ENCODE measurements at places on chromosomes 5 and 9.
A peak's percentile ranks its signal among the peaks of the same experiment; 100 is the strongest.

DNA sequence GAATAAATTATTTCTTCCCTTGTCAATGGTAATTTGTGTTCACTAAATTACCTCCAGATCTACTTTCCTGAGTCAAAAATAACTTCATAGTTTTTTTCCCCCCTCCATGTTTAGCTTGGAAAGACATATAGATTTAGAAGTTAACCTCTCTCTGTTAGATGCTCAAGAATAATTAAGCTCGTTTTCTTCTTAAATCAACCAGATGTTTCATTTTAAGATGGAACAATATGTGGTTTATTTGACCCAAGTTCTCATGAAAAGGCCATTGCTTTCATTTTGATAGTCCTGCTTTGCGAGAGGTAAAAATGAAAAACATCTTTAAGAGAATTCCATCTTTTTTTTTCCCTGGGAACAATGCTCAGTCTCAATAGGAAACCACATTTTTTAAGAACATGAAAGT, 27.7 kb upstream of the GAS1 start:
- no peak for DNase-seq

GRCh38 chr5:150073677-150074076, 12.7 kb downstream of the CSF1R start:
- DNase-seq, result no peak

DNA sequence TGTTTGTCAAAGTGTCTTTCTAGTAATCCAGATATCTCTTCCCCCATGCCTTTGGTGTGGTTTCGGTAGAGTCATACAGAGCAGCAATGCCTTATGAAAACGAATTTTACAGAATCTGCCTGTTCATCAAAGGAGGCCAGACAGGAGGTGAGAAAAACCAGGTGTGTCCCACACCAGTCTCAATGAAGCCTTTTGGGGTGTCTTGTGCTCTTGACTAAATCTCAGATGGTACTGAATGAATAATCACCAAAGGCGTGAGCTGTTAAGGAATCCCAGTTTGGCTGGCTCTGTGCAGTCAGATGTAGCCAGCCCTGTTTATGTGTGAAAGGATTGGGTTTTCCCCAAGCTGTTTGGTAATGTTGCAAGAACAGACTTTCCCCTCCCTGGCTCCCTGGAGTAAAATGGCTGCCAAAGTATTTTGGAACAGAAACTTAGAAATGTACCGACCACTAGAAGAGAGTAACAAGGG, 70.8 kb upstream of the CDKN2B start:
- peak; percentile 30 for DNase-seq

- DNase-seq, result no peak
Observed at GRCh38 chr9:27634879-27635278, 61.6 kb upstream of the C9orf72 start.

DNA sequence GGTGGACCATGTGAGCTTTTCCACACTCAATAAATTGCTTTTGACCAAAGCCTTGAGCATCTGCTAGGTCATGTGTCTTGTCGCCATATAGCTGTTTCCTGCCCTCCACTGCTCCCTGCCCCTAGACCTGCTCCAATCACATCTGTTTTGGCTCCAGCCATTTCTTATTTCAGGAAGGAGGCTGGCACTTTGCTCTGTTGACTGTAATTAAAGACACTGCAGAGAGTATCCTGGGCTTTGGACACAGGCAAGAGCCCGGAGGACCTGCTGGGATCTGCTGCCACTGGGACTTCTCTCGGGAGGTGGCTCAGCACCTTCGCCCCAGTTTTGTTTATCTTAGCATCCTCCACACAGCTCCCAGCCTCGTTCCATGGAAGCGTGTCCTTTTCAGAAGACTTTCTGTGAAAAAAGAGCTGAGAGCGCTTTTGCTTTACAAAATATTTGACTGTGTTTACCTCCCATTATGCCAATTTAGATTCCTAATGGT, 153.2 kb downstream of the MED10 start:
- DNase-seq, result no peak

GRCh38 chr9:136860529-136860928, 5.6 kb downstream of the EDF1 start:
- DNase-seq, result no peak

GRCh38 chr9:37290940-37291485, 131.5 kb upstream of the GRHPR start:
- DNase-seq, result no peak

- DNase-seq, result no peak
Observed at GRCh38 chr9:13941714-13942113, 372.2 kb downstream of the NFIB start.

- DNase-seq, result no peak
Observed at GRCh38 chr5:61969347-61969746, 336.7 kb upstream of the KIF2A start.

GRCh38 chr9:27538647-27539046, 9.0 kb upstream of the MOB3B start:
- DNase-seq, result no peak

DNA sequence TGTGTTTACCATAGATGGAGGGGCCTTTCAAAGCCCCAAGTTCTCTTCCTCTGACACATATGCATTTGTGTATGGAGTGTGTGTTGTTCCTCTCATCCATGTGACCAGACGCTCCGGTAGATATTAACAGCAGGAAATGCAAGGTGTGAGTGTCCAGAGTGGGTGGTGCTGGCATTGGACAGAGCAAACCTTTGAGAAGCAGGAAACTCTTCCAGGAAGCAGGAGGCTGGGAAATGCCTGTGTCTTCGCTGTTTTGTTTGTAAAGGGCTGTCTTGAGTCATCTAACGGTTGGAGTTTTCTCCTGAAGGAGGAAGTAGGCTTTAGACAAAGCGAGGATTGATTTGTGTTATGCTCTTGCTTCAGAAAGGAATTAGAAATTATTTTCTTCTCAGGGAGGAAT, 370.9 kb downstream of the PLK2 start:
- no peak for DNase-seq

DNA sequence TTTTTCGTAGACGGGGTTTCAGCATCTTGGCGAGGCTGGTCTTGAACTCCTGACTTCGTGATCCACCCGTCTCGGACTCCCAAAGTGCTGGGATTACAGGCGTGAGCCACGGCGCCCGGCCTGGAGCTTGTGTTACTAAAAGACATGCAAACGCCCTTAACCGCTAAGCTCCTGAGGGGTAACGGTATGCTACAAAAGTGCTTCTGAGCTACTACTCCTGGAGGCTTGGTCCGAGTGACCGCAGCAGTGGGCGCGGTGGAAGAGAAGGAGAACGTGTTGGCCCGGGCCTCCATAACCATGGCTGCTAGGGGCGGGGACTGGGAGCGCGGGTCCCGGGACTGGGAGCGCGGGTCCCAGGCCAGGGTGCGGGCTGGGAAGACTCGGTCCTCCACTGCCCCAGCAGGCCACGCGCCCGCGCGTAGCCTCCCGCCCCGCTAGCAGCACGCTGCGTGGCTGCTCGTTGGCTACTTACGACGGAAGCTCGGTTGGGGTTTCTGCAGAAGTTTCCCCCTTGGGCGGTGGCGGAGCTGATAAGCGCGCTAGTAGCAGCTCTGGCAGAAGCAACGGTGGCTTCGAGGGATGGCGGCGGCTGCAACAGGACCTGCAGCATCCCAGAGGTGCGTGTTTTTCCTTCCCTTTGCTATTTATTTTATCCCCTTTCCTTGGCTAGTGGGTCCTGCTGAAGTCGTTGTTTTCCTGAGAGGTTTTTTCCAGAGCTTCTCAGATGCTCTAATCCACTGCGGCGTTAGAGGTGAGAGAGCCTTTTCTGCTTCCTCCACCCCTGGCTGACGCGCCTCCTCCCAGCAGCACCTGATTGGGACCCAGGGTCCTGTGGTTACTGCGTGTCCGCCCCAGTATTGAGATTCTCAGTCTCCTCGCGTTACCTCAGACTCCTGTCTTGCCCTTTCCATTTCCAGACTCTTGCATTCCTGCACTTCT, 69.2 kb upstream of the CCDC180 start:
- no peak for DNase-seq

GRCh38 chr5:16768184-16768583, 151.4 kb upstream of the RETREG1 start:
- DNase-seq, result no peak

DNA sequence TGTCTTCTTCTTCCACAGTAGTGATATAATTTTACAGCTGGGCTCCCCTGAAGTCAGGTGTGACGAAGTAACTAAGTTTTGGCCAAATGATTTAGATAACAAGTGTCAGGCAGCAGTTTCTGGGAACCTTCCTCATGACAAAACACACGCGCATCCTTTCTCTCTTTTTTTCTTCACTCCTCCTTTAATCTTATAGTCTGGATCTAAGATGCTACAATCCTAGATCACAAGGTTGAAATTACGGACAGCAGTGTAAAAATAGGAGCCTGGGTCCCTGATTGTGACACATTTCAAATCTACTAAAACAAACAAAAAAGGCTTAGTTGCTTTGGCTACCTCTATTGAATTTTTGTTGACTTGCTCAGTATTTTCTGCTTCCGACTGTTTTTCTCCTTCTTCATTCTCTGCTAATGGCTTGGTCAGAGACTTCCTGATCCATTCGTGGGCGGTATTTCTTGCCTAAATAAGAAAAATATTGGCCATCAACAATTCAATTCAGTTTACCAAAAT, 36.1 kb downstream of the FAM114A2 start:
- DNase-seq, result no peak

- no peak for DNase-seq
Observed at GRCh38 chr5:122008061-122008460, 46.3 kb downstream of the SRFBP1 start.
